RWPE2 (cell line): ENCODE measurements at places on chromosomes 1 and 21.

GRCh38 chr21:14241297-14241696 is 25.3 kb downstream of the RBM11 start:
- DNase-seq, result no peak

DNA sequence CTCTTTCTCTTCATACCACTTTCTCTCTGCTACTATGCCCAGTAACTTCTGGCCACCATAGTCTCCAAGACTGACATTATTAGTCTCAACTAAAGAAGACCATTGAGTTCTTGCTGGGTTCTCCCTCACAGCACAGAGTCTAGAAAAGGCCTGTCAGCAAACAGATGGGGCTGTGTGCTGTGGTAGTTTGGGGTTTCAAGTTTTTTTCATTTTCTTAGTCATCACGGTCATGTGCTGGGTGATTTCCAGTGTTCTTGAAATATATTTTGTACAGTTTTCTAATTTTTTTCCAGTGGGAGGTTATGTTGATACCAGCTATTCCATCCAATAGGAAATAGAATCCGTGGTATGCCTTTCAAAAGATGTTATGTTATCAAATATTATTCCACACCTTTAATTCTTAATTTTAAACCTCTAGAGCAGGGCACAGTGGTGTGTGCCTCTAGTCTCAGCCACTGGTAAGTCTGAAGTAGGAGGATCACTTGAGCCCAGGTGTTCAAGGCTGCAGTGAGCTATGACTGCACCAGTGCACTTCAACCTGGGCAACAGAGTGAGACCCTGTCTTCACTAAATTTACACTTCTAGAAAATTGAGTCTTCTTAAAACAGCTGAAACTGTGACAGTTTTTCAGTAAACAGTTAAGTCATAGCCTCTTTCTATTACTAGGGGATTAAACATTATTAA is 8.3 kb downstream of the CFHR2 start:
- DNase-seq, result no peak

- DNase-seq, result peak; percentile 77
These were observed 21.8 kb downstream of the MMEL1 start for GRCh38 chr1:2611031-2611501.

- DNase-seq, result no peak
These were observed 11.0 kb upstream of the RNU1-3 start for GRCh38 chr1:16677552-16678431.

DNA sequence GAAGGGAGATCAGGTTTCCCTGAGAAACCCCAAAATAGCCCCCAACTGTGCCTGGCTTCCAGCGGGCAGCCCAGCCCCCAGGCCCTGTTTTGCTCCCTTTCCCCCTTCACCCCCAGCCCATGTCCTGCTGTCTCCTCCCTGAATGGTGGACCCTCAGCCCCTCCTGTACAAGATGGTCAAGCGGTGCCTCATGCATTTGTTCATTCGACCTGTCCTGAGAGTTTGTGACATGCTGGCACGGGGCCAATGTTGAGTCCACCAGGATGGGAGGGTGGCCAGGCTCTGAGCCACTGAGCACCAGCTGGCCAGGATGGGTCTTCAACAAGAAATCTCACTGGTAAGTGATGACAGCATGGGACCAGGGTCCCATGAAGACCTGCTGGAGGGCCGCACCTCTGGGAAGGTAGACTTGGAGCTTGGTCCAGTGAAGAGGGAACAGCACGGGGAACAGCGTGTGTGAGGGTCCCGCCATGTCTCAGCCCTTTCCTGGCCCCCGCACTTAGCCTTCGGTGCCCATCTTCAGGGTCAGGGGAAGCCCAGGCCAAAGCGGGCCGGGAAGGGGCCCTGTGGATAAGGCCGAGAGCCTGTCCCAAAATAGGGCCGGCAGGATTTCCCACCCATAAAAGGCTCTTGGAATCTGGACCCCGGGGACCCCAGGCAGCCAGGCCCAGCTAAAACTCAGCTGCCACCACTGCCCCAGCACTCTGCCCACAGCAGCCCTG is at the start of gene CALML6:
TSS of gene CALML6 (plus strand) at position 290 of the 722 bp plus-strand sequence. CDS start at position 311, 21 bp downstream.
- DNase-seq, result peak; percentile 53

GRCh38 chr21:36945496-36946138 is 20.9 kb downstream of the HLCS start:
- no peak for DNase-seq

- no peak for DNase-seq
These were observed 37.3 kb downstream of the IFNAR1 start for GRCh38 chr21:33362044-33362555.

- no peak for DNase-seq
These were observed 11.7 kb upstream of the CD48 start for GRCh38 chr1:160723332-160723731.

DNA sequence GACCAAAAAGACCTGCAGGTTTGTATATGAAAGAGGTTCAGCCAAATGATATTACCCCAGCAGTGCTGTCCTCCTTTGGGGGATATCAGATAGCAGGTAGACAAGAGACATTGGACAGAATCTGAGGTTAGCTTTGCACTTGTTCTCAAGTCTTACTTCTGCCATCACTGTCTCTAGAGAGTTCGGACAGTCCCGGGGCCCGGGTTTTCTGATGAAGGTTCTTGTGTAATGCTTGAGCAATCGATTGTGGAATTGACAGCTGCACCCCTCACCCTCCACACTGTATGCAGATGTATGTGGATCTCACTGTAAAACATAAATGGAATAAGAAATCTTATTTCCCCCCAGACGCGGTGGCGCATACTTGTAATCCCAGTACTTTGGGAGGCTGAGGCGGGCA is 56.2 kb upstream of the MORC3 start:
- DNase-seq, result no peak

GRCh38 chr21:44992608-44993031 is 52.8 kb downstream of the SLX9 start:
- DNase-seq, result peak; percentile 36

DNA sequence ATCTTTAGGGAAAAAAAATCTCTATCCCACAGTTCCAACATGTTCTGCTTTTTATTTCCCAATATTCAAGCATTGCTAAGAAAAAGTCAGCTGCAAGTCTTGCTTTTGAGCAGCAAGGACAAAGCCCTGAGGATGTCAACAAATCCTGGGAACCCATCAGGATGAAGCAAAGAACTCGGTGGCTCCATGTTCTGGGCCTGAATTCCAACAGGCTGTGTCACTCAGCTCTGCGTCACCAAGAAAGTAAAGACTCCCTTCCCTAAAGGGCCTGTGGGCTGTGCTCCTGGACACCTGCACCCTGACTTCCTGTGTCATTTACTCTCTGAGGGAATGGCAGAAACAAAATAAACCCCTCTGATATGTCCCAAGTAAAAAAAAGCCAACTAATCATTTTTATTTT is 95.5 kb downstream of the TIAM1 start:
- DNase-seq, result no peak

- DNase-seq, result no peak
These were observed 87.3 kb downstream of the DISP3 start for GRCh38 chr1:11566042-11566850.

- no peak for DNase-seq
These were observed 15.3 kb upstream of the RNF187 start for GRCh38 chr1:228471762-228472398.

DNA sequence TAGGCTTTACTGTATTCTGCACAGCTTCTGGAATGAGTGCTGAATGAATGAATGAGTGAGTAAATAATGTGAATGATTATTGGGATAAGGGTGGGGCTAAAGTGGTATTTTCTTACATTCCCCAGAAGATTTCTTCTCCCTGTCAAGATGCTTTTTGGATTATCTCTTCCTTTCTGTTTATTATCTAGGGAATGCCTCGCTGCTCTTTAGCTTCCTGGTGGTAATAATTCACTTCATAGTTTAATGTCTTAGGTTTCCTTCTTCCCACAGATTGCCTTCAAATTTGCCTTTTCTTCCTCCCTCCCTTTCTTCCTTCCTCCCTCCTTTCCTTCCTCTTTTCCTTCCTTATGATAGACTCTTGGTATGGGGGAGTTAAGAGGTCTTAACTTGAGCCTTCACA is 24.0 kb downstream of the DDR2 start:
- no peak for DNase-seq

- DNase-seq, result no peak
These were observed 95.9 kb upstream of the SGIP1 start for GRCh38 chr1:66438062-66438461.

DNA sequence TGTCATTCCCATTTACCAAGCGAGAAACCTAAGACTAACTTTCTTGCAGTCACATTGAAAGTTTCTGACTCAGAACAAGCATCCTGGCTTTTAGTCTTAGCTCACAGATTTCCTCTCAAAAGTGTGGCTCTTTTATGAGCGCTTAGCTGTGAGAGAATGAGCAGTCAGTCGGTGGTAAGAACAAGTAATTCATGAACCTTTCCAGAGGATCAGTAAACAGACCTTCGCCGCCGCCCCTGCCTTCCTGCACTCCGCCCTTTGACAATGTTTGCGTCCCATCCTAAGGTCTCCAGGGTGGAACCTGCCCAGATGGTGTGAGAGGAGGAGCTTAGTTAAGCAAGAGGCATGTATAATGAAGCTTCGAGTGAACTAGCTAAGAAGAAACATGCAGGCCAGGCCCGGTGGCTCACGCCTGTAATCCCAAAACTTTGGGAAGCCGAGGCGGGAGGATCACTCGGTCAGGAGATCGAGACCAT is 142.4 kb downstream of the GLUL start:
- no peak for DNase-seq

GRCh38 chr1:185551008-185551407 is 183.2 kb upstream of the HMCN1 start:
- DNase-seq, result no peak

DNA sequence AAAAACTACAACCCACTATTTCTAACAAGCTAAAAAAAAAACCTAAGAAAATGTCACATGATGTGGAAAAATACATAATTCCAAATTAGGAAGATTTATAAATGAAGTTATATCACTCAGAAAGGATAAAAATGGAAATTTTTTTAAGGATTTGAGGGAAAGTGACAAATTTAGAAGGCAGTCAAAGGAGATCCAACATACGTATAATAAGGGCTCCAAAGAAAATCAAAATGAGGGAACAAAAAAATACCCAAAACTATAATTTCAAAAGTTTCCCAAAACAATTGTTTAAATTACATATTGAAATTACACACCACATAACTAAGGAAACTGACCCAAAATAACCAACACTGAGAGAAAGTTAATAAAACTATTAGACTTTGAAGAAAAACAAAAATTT is 381.1 kb upstream of the KAZN start:
- no peak for DNase-seq

GRCh38 chr1:83546874-83547273 is 452.1 kb downstream of the TTLL7 start:
- no peak for DNase-seq

DNA sequence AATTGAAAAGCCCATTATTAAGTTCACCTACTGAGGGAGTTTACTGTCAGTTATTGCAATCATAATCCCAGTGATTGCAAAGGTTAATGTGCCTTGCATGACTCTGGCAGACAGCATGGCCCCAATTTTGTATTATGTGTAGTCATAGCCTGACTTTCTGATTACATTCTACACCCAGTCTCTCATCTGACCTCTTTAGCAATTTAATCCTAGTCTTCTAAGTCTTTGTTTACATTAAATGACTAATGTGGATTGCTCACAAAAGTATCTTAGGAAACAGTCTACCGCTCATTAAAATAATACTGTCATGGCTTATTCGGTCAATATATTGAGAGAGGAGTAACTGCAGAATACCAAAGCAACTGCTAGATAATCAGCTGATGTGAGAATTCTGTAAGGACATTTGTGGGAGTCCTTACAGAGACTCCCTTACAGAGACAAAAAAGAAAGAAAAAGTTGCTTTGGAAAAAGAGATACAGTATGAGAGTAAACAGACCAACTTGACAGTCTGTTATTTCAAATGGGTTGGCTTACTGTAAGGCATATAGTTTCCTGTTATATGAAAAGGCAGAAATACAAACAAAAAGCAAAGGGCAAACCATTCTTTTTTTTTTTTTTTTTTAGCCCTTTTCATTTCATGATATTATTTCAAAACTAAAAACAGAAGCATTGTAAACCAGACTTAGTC is 42.8 kb downstream of the SMG7 start:
- no peak for DNase-seq

DNA sequence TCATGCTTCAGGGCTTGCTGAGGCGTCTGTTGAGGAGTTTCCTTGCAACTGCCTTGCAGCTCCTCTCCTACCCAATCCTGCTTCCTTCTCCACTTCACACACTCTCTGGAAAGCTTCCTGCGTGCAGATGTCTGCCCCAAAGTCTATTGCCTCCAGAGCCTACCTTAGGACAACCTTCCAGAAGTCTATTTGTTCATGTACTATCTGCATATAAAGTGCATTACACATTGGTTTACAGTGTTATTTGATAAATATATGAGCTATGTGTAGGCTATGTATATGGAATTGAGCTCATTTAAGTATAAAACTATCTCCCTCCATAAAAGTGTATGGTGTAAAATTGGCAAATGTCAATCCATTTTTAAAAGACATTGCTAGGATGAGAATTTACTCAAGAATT is 9.8 kb downstream of the PTGFR start:
- no peak for DNase-seq

DNA sequence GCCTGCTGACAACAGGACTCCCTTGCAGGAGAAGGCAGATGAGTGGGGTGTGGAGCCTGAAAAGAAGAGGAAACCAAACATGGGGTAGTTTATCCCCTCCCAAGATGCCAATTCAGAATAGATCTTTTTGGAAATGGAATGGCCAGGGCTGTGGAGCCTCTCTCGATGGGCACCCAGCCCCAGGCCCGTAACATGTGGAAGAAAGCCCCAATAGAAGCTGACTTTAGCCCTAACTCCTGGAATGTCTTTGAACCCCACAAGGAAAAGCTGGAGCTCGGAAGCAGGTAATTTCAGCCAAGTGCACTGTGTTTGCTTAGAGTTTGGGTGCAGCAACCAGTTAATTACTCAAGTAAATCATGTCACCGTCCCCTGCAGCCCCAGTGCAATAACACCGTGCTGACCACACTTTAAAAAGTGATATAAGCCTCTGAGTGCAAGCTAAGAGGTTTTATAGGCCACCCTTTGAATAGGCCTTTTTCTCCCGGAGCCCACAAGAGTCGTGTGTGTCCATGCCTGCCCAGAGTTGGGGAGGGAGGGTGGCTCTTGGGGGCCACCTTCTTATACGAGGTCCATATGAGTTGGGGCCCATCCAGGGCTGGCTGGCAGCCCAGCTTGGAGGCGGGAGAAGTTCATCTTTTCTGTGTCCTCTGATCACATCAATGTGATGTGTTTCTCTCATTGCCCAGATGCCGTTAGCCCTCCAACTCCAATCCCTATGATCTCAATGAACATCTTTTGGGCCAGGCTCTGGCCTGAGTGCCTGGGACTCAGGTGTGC is 153.2 kb downstream of the TRABD2B start:
- no peak for DNase-seq

DNA sequence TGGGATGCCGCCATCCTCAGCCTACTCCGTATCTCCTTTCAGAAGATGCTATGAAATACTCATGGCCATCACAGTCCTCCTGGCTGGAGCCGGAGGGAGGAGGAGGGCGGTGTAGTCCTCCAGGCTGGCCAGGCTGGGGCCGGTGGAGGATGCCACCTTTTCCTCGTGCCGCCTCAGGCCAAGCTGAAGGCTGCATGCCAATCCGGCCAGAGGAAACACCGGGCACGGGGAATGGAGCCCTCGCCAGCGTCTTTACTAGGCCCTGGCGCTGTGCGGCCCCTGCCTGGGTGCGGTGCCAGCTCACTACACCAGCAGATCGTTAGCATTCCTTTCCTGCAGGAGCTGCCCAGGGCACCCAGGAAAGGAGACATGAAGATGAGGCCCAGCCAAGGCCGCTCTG is 70.1 kb downstream of the CASZ1 start:
- DNase-seq, result no peak

- DNase-seq, result no peak
These were observed 5.2 kb upstream of the OTUD7B start for GRCh38 chr1:150015651-150016131.
